ENCODE measurements at places on chromosomes 7 and 10.

DNA sequence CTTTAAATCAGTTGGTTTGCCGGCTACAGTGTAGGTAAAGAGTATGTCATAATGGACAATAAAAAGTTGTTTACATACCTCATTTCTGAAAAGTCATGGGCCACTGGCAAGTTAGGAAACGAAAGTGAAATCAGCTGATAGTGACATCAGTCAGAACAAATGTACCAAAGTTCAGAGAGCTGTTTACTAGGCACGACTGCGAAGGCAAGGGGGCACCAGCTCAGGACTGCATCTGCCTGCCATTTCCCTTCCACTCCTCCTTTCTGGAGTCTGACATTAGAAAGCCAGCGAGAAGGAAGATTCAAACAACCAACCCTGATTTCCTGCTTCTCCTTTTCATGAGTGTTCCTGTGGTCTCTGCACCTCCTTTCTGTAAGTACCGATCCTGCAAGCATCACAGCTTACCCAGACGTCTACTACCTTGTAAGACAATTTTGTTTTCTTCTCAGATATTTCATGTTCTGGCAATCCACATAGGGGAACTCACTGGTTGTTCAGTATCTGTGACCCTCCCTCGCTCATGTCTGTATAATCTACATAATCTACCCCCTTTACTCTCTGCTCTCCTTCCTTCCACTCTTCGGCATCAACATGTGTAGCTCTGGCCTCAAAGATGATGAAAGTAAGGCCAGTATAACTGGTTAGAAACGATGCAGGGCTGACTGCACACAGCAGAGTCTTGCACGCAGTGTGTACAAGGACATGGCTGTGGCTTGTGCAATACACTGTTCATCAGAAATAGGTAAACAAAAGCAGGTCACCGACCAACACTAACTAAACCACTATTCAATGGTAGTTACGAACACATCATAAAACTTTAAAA, at the start of gene TMEM140:
Gene TMEM140 (plus strand): TSS at position 174 of the 823 bp plus-strand sequence. CDS start 16,370 bp downstream, outside the sequence.
- no peak for DNase-seq

DNA sequence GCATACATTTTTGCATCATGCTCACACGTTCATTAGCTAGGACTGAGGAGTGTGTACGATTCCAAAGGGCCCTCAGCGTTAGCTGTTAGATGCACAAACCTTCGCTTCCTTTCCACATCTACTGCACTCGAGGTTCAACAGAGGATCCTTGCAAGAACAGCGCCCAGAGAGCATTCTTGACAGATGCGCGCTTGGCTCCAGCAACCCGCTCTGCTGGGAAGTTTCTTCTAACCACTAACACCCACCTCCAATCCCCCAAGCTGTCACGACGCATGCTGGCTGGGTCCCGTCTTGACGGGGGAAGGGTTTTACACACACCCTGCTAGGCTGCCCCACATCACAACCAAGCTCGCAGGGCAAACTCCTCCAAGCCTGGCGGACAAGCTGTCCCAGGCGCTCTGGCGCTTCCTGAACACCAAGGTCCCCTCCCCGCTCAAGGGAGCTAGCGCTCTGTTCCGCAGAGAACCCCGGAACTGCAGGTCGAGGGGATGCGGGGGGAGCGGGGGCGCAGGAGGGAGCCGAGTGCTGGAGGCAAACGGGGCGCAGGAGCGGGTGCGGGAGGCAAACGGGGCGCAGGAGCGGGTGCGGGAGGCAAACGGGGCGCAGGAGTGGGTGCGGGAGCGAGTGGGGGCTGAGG, 653 bp upstream of the ADRB1 start:
- DNase-seq: no peak

DNA sequence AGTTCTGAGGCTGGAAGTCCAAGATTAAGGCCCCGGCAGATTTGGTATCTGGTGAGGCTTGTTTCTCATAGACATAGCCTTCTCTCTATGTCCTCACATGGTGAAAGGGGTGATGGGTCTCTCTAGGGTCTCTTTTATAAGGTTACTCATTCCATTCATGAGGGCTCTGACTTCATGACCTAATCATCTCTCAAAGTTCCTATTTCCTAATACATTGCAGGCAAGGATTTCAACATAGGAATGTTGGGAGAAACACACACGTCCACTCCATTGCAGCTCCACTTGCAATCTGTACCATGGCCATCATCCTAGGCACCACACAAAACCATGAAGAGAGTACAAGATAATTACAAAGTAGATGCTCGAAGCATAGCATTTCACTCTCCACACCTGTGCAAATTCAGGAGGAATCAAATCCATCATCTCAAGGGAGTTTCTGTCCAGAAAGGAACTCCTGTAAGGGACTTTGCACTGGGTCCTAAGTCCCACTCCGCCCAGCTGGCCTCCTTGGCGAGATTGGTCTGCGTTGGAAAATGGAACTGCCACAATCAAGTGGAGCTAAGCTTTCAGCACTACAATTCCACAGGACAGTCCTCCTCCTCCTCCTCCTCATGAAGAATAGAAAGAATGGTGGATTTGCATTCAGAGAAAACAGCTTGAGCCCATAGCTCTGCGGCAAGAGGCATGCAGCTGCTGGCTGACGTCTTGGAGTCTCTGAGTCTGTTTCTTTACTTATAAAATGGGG, 8.8 kb downstream of the DDC start:
- DNase-seq: no peak

DNA sequence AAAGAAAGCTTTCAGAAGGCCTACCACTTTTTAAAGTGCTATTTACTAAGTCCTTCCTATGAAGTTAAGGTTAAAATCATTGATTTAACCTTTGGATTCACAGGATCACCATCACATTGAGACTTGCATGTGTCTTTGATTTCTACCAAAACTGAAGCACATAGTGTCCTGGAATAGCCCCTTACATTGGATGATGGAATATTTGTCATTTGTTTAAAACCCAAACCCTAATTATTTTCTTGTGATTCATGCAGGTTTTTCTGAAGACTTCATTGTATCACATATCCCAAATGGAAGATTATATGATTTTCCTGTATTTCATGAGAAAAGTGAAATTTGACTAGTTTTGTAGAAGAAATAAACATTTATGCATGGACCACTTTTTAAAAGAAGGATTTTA, 3.3 kb downstream of the SEMA3A start:
- no peak for DNase-seq

- DNase-seq: no peak
Measured at GRCh38 chr7:48388911-48389310, 217.7 kb downstream of the ABCA13 start.
